ENCODE measurements at places on chromosomes 11 and 22.

GRCh38 chr11:36385121-36385970 lies 89.3 kb downstream of the PRR5L start:
- DNase-seq, result no peak

DNA sequence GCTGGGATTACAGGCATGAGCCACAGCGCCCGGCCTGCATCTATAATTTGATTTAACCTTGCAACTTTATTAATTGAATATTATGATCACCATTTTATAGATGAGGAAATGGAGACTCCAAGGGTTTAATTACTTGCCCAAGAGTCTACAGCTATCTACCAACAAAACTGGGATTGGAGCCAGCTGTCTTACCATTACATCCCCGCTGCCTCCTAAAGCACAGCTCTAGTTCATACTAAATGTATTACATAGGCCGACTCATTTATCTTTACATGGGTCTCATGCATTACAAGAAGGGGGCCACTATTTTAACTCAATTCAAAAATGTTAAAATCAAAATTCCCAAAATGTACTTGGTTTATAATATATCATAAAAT lies 14.1 kb upstream of the TMA7B start:
- no peak for DNase-seq

- no peak for DNase-seq
These were observed 852 bp downstream of the TRAF6 start for GRCh38 chr11:36509201-36509639.

- no peak for DNase-seq
These were observed 72.5 kb upstream of the SHISAL1 start for GRCh38 chr22:44385296-44385610.

DNA sequence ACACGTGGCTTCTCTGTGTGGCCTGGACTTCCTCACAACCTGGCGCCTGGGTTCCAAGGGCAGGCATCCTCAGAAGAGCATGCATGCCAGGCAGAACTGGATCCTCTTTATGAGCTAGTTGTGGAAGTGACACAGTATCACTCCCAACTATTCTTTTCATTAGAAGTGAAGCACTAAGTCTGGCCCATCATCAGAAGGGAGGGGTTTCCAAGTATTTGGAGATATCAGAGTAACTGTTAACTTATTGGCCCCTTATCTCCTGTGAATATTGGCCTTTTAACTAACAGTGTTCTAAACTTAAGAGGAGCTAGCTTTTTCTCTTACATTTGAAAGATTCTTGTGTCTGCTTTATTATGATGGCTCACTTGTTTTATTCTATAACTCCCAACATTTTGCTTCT lies 35.5 kb downstream of the FDX1 start:
- DNase-seq, result no peak

GRCh38 chr22:27612115-27612514 lies 189.4 kb downstream of the MN1 start:
- no peak for DNase-seq

DNA sequence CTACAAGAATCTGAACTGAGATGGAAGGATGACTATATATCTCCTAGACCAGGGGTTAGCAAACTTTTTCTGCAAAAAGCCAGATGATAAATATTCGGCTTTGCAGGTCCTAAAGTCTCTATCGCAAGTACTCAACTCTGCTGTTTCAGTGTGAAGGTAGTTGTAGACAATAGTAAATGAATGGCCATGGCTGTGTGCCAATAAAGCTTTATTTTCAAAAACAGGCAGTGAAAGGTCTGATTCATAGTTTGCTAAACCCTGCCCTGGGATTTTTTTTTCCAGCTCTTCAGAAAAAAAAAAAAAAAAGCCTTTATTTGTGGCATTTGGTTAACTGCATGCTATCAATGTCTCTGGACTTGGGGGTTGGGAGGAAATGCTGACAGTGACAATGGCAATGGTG lies 37.5 kb downstream of the FAM227A start:
- no peak for DNase-seq

DNA sequence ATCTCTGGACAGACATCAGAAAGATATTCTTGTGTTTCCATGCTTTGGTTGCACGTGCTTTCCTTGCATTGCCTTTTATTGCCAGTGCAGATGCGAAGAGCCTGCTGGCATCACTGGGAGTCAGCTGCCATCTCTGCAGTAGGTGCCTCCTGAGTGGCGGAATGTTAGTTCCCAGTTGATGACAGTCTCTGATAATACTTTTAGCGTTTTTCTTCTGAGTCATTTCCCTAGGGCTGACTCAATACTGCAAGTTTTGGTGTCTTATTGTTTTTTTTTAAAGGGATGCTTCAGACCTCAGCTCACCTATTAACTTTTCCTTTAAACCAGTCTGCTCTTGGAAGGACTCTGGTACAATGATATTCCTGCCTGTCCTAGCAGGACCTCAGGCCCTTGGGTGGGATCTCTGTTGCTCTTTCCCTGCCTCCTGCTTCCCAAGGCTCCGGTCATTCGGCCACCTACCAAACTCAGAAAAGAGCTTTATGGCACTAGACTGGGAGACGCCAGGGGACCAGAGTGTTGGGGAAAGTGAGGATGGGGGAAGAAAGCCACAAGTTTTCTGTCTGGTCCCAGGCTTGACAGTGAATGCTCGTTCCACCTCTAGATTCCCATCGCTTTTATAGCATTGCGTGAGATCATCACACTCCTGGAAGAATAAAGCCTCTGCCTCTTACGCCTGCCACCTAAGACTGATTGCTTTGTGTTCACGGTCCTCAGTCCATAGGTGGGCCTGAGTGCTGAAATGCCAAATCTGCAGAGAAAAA lies 308.7 kb downstream of the DDX10 start:
- DNase-seq, result no peak

DNA sequence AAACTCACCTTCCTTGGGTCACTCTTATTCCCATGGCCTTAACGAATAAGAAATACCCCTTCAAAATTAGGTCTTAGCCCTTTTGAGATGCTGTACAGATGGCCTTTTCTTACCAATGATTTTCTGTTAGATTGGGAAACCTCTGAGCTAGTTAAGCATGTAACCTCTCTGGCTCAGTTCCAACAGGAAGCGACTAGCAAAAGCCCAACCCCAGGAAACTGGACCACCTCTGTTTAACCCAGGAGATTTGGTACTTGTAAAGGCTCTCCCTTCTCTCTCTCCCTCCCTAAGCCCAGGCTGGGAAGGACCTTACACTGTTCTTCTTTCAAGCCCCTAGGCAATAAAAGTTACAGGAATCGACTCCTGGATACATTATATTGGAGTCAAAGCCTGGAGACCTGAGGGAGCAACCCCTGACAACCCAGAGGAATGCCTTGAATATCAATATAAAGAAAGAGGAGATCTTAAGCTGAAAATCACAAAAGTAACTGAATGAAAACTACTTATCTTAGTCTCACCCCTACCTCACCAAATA lies 11.7 kb downstream of the APIP start:
- no peak for DNase-seq

DNA sequence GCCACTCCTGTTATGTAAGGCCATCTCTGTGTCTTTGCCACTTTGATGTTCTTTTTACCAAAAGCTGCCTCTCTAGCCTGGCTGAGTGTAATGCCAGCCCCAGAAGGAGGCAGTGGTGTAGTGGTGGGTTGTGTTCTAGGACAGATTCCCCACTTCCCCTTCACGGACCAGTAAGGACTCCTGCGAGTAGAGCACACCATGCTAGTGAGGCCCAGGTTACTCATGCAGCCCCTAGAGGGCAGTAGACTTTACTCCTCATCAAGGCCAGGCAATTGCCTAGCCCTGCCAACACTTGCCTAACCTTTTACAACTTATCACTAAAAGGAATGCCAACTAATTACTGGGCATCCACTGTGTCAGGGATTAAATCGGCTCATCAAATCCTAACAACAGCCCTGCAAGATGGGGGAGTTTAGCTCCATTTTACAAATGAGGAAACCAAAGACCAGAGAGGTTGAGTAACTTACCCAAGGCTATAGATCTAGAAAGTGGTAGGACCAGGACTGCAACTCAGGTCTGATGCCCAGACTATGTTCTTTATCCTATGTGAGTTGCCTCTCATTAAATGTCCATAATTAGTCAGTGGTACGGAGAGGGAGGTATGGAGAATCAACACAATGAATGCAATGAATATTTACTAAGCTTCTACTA lies 75.3 kb downstream of the APIP start:
- peak; percentile 79 for DNase-seq

GRCh38 chr11:86101941-86102407 lies 33.1 kb upstream of the PICALM start:
- no peak for DNase-seq

DNA sequence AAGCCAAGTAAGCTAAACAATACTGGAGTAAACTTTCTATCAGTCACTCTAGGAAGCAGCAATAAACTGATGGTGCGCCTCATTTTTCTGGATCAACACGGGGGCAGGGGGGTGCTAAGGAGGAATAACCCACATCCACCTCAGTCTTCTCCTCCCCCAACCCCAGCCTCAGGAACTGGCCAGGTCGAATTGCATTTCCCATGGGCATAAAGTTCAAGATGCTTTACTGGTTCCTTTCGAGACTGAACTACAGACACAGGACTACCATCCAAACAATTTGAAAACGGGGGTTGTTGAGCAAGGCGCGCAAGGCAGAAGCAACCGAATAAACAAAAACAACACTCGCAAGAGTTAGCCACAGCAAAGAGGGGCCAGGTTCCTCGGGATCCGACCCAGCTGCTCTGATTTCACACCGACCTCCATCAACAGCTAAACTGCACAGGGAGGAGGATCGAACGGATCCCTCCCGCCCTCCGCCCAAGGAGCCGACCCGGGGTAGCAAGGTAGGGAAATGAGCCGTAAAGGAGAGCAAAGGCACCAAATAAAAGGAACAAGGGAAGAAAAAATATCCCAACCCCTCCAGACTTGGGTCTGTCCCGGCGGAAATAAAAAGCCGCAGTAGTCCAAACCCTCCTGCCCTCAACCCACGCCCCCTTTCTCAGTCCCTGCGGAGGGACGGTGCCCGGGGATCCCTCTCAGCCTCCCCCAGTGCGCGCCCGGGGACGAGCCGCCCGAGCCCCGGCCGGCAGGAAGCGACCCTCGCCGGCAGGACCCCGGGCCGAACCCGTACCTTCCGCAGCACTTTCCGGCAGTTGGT lies 801 bp downstream of the SESN3 start:
- DNase-seq, result no peak

DNA sequence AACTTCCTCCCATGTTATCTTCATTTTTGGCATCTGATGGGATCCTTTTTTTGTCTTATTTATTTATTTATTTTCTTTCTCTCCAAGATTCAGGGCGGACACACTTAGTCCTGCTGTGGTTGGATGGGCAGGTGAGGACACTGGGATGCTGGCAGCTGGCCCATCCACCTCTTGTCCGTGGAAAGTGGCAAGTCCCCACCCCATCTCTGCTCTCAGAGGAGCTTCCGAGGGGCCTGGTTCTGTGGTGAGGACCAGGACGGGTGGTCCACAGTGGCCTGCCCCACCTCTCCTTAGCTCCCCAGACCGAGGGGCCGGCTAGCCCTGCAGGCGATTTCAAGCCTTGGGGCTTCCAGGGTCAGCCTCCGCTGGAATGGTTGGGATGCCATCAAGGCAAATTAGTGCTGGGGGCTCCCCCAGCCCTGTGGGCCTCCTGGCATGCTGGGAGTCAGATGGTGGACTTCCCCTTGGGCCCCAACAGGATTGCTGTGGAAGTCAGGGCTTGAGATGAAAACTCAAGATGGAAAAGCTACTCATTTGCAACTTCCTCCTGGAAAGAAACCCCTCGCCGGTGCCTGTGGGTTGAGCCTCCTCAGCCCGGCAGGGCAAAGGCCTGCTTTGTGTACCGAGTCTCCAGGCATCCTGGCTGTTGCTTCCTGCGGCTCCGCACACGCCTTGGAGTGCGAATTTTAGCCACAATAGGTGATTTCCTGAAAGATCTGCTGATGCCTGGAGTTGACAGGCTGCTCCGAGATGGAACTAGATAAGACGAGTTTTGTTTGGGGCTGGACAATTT lies 31.2 kb upstream of the LINC01488 start:
- no peak for DNase-seq

- DNase-seq, result peak; percentile 77
These were observed 528 bp upstream of the ARRB1 start for GRCh38 chr11:75351791-75352587.

DNA sequence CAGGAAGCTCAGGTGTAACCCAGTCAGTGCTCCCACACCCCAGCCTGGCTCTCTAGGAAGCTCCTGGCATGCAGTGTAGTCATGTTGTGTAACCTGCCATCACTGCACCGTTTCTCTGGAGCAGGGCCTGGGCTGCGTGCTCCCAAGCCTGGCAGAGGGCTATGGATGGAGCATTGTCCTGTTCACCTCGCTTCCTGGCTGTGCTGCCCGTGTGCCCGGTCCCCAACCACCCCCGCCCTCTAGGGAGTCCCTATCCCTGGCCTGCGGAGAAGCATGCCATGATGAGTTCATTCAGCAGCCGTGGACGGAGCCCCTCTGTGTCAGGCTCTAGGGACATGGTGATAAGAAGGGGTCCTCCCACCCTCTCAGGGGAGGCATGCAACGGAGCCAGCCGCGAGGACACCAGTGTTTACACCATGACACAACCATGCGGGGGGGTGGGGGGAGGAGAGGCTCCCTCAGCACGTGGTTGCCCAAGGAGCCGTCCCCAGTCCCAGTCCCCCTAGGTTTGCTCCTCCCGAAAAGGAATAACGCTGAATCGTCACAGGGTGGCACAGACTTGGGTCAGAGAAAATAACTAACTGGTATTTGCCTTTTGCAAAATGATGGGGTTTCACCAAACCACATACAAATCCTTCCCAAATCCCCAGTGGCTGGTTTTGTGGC lies 73.1 kb downstream of the FBLN1 start:
- no peak for DNase-seq

DNA sequence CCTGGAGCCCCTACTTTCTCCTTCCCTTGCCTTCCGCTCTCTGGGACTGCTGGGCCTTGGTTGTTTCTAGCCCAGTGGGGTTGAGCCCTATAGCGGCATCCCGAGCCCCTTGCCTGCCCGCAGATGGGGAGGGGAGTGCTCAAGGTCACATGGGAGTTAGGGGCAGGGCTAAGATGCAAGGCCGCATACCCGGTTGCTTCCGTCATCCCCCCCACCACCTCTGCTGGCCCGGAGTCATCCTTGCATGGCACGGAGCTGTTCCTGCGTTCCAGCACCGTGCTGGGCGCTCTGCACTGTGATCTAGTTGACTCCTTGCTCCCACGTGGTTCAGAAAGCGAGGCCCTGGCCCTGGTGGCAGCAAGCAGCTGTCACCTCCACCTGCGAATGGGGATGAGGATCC lies 18.0 kb downstream of the FLRT1 start:
- no peak for DNase-seq

- no peak for DNase-seq
These were observed 809.2 kb downstream of the TBC1D22A start for GRCh38 chr22:47571616-47572015.

Data from AML-193 (cell line).